Vein endothelial cell (primary cell): ENCODE measurements at places on chromosomes 1 and 21. TPM values are rescaled to one million over a fixed set of nuclear protein-coding genes. Genes with fewer than 3 reads are reported as not detected.

Gene NBPF6
- not detected in 2 replicates for total RNA-seq

Gene ASCL5
- not detected in 2 replicates for total RNA-seq

Gene GNAT2
- total RNA-seq = not detected in 2 replicates

Gene PADI3
- total RNA-seq = not detected in 2 replicates

Gene DVL1
- 40.6 and 55.2 TPM in 2 replicates for total RNA-seq

Gene ACP6
- total RNA-seq = 3.1 and 3.9 TPM in 2 replicates

Gene S100A3
- 0.98 and 2.4 TPM in 2 replicates for total RNA-seq

Gene PLA2G4A
- total RNA-seq = 20.3 and 30.4 TPM in 2 replicates

Gene CFHR5
- not detected in 2 replicates for total RNA-seq

Gene TAS1R3
- total RNA-seq = 0.38 and 0.65 TPM in 2 replicates

Gene C1orf226
- total RNA-seq = 1.3 and 2.3 TPM in 2 replicates
